ENCODE measurements at places on chromosomes 5 and 9. TPM values are rescaled to one million over a fixed set of nuclear protein-coding genes. Genes with fewer than 3 reads are reported as not detected.

CIZ1 gene
- total RNA-seq: 28.3 TPM

MYO10 gene
- 16.5 TPM for total RNA-seq

DNA sequence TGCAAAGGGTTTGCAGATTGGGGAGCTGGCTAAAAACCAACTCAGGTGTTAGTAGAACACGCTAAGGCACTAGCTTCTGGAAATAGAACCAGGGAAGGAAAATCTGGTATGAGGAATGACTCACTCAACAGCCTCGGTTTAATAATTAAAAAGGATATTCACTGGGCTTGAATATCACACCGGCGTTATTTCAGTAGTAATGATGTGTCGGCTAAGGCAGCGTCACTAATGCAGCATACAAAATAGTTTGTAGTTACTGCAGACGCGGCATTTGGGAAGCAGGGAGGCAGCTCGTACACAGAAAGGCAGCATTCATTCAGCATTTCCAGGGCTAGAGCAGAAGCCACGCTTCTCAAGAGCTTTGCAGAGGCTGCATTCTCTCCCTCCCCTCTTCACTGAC lies 1.7 kb downstream of the ADRA1B start:
- DNase-seq: no peak

- no peak for DNase-seq
Measured at GRCh38 chr9:5832071-5832537, 813 bp downstream of the ERMP1 start.

DNA sequence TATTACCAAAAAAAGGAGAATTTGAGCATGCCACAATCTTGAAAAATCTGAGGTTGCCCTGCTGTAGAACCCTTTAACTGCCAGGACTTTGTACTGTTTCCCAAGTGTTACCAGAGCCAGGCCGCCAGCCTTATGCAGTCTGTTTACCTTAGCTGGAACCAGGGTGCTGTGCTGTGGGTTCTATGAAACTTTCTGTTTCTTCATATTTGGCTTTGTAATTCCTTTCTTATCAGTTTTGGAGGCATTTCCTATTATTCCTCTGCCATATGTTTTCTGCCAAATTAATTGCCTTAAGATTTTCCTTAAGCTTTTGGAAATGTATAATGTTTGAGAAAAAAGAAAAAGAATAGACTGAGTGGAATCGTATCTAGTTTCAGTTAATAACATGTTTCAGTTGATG lies 2.1 kb downstream of the S1PR3 start:
- no peak for DNase-seq

GRCh38 chr5:138702166-138703077 lies 50.8 kb upstream of the CTNNA1 start:
- DNase-seq: no peak

LCN6 gene
- total RNA-seq: not detected

NTNG2 gene
- 0.36 TPM for total RNA-seq

- no peak for DNase-seq
Measured at GRCh38 chr5:158283397-158283796, 424.5 kb upstream of the CLINT1 start.

CCDC192 gene
- not detected for total RNA-seq

C1QTNF2 gene
- 4.8 TPM for total RNA-seq

DNA sequence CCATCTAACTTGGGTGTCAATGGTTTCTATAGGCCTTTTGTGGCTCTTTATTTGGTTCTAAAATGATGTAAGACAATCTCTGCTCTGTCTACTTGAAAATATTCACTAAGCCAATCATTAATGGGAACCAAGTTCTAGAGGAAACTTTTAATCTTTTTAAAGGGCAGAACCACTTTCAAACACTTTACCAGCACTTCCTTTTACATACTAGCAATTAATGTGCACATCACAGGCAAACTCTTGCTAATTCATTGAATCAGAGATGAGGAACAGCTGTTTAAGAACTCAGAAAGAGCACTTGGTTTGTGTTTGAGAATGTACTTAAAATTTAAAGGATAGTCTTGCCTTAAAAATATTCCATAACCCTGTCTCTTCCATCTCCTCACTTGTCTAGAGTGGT lies 83.4 kb downstream of the PAPPA start:
- no peak for DNase-seq

GRCh38 chr9:7534211-7534935 lies 265.2 kb downstream of the DMAC1 start:
- DNase-seq: no peak

DNA sequence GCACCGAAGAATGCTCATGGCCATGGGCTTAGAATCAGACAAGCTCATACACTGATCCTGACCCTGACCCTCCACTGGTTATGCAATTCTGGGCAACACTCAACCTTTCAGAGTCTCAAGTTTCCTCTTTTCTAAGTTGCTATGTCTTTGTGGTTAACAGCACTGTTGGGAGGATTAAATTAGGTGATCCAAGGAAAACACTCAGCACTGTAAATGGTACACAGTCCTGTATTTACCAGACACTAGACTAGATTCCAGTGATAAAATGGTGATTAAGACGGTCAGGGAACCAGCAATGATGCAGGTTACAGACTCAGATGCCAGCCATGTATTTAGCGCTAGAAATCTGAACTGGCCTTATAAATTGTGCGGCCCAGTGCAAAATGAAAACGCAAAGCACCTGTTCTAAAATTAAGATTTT lies 8.1 kb downstream of the ARL15 start:
- DNase-seq: no peak

GRCh38 chr9:133991214-133991921 lies 756 bp downstream of the VAV2 start:
- DNase-seq: no peak

- peak; percentile 74 for DNase-seq
Measured at GRCh38 chr5:40688127-40688761, 8.5 kb downstream of the PTGER4 start.

DNA sequence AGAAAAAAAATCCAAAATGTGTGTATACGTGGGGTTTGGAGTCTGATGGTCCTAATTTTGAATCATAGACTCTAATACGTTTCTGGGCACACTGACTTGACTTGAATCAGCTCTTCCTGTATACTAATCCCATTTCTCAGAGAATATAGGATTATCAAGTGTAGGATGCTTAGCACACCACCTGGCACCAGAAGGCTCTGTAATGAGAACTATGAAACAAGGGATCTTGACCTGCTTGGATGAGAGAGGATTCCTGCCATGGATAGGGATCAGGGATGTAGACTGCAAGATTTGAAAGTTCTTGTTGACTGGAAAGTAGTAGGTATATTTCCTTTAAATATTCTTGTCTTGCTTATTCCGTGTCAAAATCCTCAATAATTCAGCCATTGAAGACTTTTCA lies 7.8 kb downstream of the HSPA4 start:
- DNase-seq: no peak

SHROOM1 gene
- total RNA-seq: 4.8 TPM

DNA sequence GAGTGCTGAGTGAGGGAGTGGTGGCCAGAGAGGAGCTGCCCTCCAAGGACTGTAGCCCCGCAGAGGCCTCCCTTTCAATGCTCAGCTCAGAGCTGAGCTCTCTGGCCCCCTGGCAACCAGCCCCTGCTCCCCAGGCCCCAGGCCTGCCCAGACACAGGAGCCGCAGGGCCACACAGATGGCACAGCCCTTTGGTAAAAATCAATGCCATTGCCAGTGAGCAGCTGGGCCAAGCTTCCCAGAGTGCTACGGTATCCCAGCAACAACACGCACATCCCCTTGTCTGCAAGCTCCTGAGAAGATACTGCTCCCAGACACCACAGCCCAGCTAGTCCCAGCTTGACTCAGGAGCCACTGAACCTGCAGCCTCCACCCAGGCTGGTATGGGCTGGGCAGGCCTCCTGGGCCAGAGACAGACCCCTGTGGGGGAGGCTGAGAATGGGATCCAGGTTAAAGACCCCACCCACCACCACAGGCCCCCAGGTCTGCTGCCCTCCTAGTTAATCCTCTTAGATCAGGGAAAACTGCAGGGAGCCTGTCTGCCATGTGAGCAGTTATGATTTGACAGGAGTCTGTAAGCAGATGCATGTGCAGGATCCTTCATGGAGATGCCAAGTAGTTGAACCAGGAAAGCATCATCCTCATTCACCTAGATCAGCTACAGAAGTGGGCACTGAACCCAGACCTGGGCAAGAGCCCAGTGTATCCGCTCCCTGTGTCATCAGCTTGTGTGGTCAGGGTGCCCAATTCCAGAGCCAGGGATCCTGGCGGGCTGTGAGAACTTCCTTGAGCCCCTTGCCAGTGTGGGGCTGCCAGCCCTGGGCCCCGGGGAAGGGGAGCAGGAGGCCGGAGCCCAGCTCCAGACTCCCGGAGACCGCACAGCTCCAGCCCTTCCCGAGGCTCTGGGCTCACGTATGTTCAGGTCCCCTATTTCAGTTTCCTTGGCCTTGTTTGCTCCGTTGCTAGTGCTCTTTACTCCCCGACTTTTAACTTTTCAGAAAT lies 26.7 kb upstream of the ADAMTS2 start:
- DNase-seq: no peak

GRCh38 chr9:133889584-133890301 lies 102.4 kb downstream of the VAV2 start:
- peak; percentile 27 for DNase-seq

- no peak for DNase-seq
Measured at GRCh38 chr9:94974154-94974879, 247.8 kb downstream of the AOPEP start.

GRCh38 chr5:31225118-31225517 lies 31.6 kb downstream of the CDH6 start:
- no peak for DNase-seq

DNA sequence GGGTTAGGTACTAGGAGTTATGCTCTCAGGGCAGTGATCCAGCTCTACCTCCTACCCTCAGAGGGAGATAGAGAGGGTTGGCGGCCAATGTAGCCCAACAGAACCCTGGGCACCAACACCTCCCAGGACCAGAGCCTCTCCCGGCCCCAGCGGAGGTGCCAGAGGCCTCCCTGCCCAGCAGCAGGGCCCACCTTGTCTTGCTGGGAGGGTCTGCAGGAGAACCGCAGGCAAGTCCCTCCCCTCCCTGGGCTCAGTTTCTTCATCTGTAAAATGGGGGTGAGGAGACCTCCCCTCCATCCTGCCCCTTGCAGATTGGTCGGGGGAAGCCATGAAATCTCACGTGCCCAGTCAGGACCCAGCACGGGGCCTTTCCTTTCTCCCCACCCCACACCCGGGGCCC lies 34.4 kb downstream of the HK3 start:
- DNase-seq: no peak

Data from RPMI7951 (cell line).